Right lung (tissue), 10 donors: ENCODE measurements at places on chromosomes 1 and 21.
A peak's percentile ranks its signal among the peaks of the same experiment; 100 is the strongest.

- DNase-seq, result no peak
These were observed 189.8 kb upstream of the LYPLAL1 start for GRCh38 chr1:218983848-218984247.

DNA sequence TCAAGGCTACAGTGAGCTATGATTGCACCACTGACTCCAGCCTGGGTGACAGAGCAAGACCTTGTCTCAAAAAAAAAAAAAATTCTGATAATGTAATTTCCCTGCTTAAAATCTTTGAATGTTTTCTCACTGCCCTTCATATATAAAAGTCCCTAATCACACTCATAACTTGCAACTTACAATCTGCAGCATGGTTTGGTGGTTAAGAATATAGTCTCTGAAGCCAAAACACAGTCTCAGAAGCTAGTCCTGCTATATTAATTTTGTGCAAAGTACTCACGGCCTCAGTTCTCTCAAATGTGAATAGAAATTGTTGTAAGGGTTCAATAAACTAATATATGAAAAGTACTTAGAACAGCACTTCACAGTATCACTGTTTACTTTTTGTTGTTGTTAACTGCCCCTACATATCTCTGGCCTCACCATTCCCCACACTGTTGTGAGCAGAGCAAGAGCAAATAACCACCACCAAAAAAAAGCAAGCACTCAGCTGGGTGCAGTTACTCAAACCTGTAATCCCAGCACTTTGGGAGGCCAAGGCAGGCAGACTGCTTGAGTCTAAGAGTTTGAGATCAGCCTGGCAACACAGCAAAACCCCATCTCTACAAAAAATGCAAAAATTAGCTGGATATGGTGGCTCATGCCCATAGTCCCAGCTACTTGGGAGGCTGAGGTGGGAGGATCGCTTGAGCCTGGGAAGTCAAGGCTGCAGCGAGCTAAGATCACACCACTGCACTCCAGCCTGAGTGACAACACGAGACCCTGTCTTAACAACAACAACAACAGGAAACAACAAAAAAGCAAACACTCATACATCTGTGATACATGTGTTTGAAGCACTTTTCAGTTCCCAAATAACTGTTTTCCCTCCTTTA lies 22.4 kb downstream of the ASH1L start:
- no peak for DNase-seq

DNA sequence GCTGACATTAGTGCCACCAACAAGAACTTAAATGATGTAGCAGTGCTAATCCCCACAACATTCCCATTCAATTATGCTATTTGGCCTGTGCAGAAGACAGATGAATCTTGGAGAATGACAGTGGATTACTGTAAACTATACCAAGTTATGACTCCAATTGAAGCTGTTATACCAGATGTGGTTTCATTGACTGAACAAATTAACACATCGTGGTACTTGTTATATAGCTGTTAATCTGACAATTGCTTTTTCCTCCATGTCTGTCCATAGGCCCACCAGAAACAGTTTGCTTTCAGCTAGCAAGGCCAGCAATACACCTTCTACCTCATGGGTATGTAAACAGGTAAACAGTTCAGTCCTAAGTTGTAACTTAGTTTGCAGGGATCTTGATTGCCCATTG lies 101.1 kb downstream of the S1PR1 start:
- no peak for DNase-seq

DNA sequence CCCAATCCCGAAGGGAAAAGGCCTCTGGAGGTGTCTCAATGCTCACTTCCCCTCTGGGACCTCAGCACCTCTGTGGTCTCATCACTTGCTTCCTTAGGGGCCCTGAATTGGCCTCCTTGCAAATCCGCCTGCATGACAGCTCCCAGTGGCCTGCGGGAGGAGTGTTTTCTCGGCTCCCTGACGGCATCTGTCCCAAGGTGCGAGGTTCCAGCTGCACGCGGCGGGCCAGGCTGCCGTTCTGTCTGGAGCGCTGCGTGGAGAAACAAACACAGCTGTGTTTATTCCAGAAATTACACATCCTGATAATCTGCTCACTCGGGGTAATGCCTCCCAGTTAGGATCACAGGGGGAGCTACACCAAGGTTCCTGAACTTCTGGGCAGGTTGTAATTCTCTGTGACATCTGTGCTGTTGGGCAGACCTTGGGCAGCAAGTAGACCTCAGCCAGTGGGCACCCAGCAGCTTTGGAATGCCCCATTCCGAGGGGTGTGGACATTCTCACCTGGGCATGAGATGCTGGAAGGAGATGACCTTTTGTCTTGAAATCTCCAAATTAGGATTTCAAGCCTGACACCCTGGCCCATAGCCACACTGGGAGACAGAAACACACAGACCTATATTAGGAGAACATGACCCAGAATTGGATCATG lies 18.2 kb downstream of the EPHB2 start:
- no peak for DNase-seq

GRCh38 chr1:30914931-30915330 lies 6.4 kb upstream of the SDC3 start:
- DNase-seq, result no peak

DNA sequence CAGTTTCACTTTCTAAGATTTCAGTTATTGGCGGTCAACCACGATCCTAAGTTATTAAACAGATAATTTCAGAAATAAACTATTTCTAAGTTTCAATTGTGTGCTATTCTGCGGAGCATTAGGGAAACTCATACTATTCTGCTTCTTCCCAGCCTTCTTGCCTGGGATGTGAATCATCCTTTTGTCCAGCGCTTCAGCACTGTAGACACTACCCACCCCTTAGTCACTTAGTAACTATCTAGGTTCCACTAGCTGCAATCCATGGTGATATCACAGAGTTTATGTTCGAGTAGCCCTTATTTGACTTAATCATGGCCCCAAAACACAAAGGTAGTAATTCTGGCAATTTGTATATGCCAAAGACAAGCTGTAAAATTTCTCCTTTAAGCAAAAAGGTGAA lies 279.9 kb upstream of the ADAMTS5 start:
- no peak for DNase-seq

DNA sequence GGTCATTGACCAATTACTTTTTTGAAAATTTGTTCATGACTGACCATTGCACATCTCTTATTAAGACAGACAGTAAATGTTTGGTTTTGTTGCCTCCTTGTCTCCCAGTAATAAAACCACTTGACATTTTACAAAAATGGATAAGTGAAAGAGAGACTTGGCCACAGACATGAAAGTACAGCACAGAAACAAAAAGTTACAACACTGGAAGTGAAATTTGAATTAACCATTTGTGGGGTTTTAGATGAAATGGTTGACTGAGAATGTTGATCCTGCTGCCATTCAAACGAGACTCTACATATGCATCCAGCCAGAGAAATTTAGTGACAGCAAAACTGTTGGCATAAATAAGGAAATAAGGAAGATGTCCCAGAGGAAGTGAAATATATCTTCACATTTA lies 79.3 kb upstream of the B3GALT2 start:
- no peak for DNase-seq

GRCh38 chr1:39642796-39643195 lies 3.4 kb upstream of the HEYL start:
- DNase-seq, result no peak

- DNase-seq, result no peak
These were observed 15.9 kb downstream of the MCM3AP start for GRCh38 chr21:46269466-46269865.

- DNase-seq, result no peak
These were observed 419 bp upstream of the TSEN15 start for GRCh38 chr1:184051138-184051484.

DNA sequence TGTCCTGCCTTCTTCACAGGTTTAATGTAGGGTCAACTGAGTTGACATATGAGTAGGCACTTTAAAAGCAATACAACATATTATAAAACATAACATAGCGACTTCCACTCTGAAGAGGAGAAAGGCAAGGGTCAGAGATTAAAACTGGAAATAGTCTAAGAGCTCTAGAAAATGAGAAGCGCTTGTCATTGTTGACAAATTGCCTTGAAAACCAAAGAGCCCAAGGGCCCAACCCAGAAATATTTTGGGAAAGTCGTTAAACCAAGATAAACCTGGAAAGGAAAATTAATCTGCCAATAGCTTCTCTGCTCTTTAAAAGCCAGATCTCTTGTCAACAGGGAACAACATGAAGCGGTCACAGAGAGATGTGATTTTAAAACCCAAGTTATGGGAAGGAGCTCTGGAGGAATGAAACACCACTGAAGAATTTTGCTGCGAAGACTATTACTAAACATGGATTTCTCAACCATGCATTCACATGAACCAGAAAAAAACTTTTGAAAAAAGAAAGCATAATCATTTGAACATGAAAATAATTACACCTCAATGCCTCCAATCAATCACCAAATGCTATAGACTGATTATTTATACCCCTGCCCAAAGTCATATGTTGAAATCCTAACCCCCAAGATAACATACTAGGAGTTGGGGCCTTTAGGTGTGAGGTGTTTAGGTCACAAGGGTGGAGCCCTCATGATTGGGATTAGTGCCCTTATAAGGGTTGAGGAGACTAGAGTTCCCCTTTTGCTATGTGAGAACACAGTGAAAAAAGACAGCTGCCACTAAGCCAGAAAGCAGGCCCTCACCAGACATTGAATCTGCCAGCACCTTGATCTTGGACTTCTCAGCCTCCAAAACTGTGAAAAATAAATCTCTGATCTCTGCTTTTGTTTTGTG lies 33.0 kb upstream of the MTF1 start:
- no peak for DNase-seq

DNA sequence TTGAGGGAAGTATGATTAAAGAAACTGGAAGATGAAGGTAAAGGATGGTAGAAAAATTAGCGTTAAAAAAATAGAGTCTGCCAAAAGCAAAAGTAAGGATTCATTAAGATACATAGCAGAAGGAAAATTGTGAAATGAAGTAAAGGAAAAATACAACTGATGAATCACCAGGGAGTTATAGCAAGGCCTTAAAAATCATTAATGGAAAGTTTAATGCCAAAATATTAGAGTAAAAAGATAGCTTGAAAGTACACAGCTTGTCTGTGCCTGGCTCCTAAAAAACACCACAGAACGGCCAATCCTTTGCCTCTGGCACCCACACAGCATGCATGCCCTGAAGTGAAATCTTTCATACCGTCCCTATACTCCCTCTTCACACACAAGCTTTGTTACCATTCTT lies 66.9 kb upstream of the APOBEC4 start:
- no peak for DNase-seq

DNA sequence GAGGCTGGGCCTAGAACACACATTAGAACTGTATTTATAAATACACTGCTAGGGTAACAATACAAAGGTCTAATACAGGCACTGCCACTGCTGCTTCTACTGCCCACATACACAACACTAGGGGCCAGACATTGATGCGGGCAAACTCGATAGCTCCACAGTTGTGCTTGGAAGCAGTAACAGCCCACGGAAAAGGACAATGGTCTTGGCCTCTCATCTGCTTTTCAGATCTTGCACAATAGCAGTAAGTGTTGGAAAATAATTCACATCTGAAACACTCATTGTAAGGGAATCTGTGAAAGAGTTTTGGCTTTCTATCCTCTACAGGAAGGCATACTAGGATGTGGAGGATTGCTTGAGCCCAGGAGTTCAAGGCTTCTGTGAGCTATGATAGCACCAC lies 6.9 kb upstream of the SPOCD1 start:
- DNase-seq, result peak; percentile 67

GRCh38 chr1:154295408-154296235 lies 23.2 kb downstream of the HAX1 start:
- no peak for DNase-seq

- DNase-seq, result no peak
These were observed 201.3 kb downstream of the GIPC2 start for GRCh38 chr1:78247079-78247478.

- DNase-seq, result no peak
These were observed 31.1 kb upstream of the RGS8 start for GRCh38 chr1:182715531-182715930.

- no peak for DNase-seq
These were observed 57.6 kb downstream of the NENF start for GRCh38 chr1:212490276-212490675.

GRCh38 chr1:237261198-237261597 lies 219.2 kb downstream of the RYR2 start:
- no peak for DNase-seq

GRCh38 chr1:111193712-111194480 lies 6.5 kb downstream of the DENND2D start:
- no peak for DNase-seq

GRCh38 chr1:8409606-8410005 lies 91.7 kb downstream of the SLC45A1 start:
- no peak for DNase-seq

DNA sequence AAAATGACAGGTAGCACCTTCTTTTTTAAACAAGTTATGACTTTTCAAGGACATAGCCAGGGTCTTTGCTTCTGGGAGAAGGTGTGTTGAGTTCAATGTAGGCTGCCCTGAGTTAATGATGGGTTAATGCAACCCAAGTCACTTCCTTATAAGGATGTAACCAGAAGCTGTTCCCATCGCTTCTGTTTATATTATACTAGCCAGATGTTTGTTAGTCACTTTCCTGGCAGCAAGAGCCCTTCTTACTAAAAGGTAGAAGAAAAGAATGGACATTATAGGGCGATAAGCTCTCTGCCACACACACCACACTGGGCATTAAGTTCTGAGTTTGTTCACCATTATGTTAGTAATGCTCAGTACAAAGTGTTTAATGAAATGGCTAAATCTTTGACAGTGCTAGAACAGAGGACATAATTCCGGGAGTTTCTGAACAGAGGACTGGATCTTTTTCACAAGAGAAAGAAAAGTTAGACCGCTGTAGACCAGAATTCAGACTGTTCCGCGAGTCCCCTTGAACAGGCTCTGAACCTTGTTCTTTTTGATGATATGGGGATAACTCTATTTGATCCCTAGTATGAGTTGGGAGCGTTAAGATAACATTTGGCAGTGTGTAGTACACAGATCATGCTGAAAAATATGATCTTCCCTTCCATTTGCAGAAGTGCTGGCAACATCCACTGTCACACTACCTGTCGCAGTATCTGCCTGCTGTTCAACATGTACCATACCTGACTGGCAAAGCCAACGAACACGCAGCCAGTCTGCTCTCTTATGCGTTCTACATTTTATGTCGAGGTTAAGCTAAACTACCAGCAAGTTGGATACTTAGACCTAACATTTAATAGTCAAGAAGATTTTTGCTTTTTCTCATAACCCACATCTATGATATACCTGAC lies 41.0 kb downstream of the DEGS1 start:
- no peak for DNase-seq

- no peak for DNase-seq
These were observed 74.3 kb downstream of the DHRS3 start for GRCh38 chr1:12543740-12544154.

DNA sequence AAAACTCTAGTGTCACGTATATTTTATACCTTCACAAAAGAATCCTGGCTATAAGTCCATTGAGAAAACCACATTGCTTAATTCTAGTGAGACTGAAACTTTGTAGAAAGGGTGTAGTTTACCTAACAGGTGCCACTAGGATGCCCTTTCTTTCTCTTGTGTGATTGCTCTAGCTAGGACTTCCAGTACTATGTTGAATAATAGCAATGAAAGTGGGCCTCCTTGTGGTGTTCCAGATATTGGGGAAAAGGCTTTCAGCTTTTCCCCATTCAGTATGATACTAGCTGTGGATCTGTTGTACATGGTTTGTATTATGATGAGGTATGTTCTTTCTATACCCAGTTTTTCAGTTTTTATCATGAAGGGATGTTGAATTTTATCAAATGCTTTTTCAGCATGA lies 39.7 kb upstream of the CHODL start:
- no peak for DNase-seq

- DNase-seq, result no peak
These were observed 2.8 kb downstream of the RGS8 start for GRCh38 chr1:182681568-182681912.
